ENCODE measurements at places on chromosomes 5 and 9.

DNA sequence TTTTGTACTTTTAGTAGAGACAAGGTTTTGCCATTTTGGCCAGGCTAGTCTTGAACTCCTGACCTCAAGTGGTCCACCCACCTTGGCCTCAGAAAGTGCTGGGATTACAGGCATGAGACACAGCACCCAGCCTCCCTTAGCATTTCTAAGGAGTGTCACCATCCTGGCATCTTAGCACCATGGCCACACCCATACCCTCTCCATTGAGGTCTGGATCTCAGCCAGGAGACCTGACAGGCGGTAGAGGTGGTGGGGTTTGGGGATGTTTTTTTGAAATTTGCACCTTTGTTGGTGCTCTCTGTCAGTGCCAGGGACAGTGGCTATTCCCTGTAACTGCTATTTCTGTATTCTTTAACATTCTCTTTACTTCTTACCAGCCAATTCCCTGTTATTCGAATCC lies 72.5 kb downstream of the TRIM36 start:
- no peak for DNase-seq

DNA sequence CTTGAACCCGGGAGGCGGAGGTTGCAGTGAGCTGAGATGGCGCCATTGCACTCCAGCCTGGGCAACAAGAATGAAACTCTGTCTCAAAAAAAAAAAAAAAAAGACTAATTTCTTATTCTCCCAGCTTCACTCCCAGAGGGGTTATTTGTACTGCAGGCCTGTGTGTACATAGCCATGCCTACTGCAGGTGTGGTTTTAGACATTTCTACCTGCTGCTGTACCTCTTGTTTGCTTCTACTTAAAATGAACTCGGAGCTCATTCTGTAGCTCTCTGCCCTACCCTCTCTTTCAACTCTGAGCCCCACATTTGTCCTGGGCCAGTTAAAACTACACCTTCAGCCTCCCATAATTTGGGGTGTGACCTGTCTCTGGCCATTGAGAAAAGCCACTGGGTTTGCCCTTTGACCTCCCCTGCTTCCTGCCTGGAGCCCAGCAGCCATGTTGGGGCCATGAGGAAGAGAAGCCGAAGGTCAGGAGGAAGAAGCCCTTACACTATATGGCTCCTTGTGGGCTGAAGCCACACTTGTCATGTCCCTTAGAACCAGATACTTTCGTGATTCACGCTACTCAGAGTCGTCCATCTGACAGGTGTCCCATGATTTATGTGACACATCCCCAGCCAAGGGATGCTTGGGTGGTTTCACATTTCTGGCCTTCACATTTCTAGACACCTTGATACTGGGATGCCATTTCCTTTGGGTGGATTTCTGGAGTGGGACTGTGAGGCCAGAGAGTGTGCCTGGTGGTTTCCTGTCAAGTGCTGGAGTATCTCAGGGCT lies 9.4 kb upstream of the CARD19 start:
- no peak for DNase-seq

DNA sequence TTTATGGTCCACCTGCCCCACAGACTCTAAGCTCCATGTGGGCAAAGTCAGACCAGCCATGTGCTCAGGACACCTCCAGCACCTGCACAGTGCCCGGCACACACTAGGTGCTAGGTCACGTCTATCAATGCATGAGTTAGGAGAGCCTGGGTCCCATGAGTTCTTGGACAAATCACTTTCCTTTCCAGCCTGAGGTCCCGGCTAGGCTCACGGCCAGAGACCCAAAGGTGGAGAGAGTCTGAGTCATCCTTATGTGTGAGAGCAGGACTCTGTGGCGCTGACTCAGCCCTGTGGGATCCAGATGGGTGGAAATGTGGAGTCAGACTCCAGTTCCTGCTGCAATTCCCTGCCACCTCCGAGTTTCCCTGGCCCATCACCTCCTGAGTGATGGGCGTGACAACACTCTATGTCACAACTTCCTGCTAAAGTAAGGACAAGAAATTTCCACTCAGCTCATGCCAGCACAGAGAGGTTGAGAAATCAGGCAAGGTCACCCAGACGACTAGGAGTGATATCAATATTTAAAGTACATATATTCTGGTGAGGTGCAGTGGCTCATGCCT lies 2.5 kb upstream of the ST6GALNAC4 start:
- DNase-seq: no peak

- DNase-seq: no peak
Measured at GRCh38 chr5:10409504-10409903, 32.2 kb upstream of the ROPN1L start.

- DNase-seq: peak; percentile 62
Measured at GRCh38 chr5:149731617-149732323, 1.7 kb downstream of the PPARGC1B start.

- DNase-seq: no peak
Measured at GRCh38 chr9:24817756-24818155, 272.1 kb upstream of the IZUMO3 start.

DNA sequence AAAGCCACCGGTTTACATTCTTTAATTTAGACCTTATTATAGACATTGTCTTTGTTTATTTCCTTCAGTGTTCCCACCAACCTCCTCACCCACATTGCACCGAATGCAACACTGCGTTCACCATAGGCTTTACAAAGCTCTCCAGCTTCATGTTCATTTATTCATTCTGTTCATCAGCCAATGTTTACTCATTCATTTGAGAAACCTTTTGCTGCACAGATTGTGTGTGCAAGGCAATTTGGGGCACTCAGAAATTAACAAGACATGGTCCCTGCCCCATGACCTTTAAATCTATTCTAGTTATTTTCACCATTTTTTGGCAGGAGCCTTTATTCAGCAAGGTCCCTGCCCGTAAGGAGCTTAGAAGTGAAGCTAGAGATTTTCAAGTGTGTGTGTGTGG lies 70.9 kb upstream of the RARS1 start:
- DNase-seq: no peak

DNA sequence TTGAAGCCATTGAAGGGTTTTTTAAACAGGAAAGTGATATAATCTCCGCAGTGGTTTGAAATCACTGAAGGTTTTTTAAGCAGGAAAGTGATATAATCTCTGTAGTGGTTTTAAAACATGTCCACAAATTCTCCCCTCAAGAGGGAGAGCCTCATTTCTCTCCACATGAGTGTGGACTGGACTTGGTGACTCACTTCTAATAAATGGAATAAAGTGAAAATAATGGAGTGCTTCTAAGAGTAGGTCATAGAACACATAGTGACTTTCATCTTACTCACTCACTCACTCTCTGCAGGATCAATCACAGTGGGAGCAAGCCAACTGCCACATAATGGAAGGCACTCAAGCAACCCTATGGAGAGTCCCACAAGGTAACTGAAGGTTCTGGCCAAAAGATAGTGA lies 12.0 kb downstream of the CTNNAL1 start:
- no peak for DNase-seq

GRCh38 chr5:173310861-173311785 lies 17.1 kb downstream of the STC2 start:
- no peak for DNase-seq

GRCh38 chr5:116291271-116291670 lies 206.4 kb downstream of the COMMD10 start:
- DNase-seq: no peak

GRCh38 chr5:161311965-161312364 lies 234.6 kb downstream of the GABRB2 start:
- no peak for DNase-seq

DNA sequence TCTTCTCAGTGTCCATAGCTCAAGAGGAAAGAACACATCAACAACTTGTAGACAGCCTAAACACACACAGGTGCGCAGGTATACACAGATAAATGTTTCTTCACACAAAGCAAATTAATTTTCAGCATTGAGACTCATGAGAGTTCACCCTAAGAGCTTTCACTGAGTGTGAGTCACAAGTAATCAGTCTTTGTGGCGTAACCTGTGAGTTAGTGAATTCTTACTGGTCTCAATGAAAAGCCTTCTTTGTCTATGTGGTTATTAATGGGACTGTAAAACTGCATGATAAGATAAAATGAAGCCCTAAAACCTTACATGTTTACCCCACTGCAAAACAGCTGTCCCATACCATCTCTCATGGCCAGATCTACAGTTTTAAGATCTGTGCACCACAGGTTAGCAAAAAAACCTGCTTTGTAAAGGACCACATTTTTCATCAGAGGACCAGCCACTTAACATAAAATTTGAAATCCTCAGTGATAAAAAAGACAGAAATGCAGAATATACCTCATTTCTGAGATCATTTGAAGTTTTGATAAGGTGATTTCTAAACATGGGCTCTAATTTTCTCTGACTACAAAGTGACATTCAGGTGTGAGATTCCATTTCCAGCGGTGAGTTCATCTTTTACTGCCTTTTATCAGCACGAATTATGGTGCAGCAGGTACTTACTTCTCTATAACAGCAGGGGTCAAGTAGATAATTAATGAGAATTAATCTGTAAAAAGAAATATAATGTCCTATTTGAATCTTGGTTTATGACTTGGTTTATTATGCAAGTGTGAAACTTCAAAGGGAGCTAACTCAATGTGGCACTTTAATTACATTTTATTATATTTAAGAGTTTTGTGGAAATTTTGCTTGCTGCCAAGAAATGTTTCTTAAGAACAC lies 335.7 kb upstream of the PIK3R1 start:
- DNase-seq: no peak

GRCh38 chr9:5375790-5376477 lies 36.3 kb upstream of the RLN1 start:
- DNase-seq: no peak

DNA sequence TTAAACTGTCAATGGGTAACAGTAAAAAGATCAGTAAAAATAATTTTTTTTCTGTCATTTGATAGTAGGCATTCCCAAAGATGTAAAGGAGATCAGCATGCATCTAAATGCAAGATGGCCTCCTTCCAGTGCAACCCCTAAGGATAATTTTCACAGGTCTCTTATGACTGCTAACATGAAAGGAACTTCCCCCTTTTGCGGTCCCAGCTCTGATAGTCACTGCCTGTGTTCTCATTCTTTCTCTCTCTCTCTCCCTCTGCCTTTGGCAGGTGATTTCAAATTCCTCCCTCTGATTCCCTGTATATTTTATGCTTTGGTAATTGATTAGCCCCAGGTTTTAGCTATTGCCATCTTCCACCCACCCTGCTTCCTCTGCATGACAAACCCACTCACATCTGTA lies 8.9 kb downstream of the SPINK14 start:
- no peak for DNase-seq

DNA sequence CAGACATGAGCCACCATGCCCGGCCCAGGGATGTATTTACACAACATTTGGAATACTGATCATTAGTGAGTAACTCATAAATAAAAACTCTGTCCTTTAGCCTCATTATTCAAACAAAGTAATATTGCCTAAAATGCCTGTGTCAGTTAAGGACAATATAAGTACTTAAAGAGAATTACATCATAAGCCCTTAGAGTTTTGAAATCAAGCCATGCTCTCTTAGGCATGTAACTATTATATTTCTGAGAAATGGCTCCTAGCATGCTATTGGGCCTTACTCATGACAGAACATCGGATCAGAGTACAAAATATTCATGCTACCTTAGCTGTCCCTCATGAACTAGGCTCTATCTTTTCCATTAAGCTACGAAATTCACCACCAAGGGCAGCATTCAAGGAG lies 309.3 kb downstream of the CHSY3 start:
- DNase-seq: no peak

DNA sequence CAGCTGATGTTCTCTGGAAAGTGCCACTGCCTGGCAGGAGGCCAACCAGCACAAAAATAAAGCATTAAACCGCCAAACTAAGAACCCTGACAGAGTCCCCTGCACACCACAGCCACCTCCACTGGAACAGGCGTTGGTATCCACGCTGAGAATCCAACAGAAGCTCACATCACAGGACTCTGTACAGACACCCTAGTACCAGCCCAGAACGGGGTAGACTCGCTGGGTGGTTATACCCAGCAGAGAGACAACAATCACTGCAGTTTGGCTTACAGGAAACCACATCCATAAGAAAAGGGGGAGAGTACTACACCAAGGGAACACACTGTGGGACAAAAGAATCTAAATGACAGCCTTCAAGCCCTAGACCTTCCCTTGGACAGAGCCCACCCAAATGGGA lies 15.0 kb upstream of the POU5F2 start:
- no peak for DNase-seq

DNA sequence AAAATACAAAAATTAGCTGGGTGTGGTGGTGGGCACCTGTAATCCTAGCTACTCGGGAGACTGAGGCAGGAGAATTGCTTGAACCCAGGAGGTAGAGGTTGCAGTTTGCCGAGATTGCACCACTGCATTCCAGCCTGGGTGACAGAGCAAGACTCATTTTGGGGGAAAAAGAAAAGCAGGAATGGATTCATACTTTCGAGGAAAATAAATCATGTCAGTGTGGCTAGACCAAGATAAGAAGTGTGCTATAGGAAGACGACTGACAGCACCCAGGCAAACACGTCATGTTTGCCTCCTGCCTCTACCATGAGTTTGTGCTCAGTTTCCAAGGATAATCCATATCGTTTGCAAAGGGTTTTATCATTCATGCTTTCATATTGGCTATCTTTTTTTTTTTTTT lies 19.3 kb upstream of the ATOSB start:
- DNase-seq: no peak

GRCh38 chr9:23812673-23813072 lies 13.4 kb downstream of the ELAVL2 start:
- DNase-seq: no peak

GRCh38 chr9:92278110-92278509 lies 15.4 kb downstream of the IARS1 start:
- DNase-seq: no peak

GRCh38 chr5:173549644-173550043 lies 66.8 kb downstream of the BOD1 start:
- DNase-seq: no peak

- DNase-seq: no peak
Measured at GRCh38 chr5:171966964-171967363, 39.5 kb downstream of the FBXW11 start.

- no peak for DNase-seq
Measured at GRCh38 chr5:98217138-98217537, 556.3 kb upstream of the RGMB start.

GRCh38 chr9:136084063-136084944 lies 10.8 kb downstream of the NACC2 start:
- no peak for DNase-seq

DNA sequence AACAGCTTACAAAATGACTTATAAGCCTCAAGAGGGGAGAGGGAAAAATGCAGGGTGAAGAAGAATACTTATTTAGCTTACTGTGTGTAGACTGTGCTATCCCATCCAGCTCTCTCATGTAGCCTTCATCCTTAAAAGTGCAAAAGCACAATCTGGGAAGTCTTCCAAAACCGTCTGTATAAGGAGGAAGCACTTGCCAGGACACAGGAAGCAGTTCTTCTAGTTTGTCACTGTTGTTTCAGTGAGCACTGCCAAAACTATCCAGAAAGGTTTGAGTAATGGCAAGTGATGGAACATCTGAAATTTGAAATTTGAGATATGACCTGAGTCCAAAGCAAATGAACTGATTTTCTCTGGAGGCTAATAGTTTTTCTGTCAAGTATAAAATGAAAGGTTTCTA lies 140.8 kb upstream of the ISL1 start:
- DNase-seq: no peak

- DNase-seq: no peak
Measured at GRCh38 chr5:18745988-18746615, 1111.8 kb downstream of the TAF11L14 start.

All from stimulated activated CD4-positive, alpha-beta T cell treated with anti-CD3 and anti-CD28 coated beads, TNF-alpha, amount 100 ng/mL, for 48 hours (primary cell).